Dermis blood vessel endothelial cell (primary cell): ENCODE measurements at places on chromosomes 5 and 9.

- peak; percentile 70 for DNase-seq
Measured at GRCh38 chr5:60677850-60678664, 21.9 kb downstream of the DEPDC1B start.

DNA sequence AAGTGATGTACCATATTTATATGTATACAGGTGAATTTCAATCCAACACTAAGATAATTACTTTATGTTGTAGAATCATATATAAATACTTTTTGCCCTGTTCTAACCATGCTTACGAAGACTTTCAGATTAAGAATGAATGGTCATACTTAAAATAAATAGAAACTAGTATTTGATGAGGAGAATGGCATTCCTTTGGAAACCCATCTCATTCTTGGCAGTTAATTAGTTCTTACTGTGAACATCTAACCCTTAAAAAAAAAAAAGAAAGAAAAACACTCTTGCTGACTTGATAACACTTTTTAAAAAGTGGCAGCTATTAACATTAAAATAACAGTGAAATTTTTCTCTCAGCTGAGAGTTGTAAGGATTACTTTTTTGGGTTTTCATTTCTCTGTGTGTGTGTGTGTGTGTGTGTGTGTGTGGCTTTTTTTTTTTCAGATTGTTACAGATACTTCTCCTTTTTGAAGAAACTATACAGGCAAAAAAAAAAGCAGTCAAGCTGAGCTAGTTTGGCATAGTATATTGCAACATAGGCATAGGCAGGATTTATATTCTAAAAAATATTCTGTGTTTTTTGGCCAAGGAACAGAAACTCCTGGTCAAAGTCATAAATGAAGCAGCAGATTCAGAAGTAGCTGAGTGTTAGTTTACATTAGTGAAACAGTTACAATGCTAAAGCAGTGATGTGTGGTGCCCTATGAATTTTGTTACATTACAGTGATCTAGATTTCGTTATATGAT lies 163.5 kb downstream of the CD180 start:
- no peak for DNase-seq

GRCh38 chr5:28430565-28431178 lies 1392.3 kb upstream of the CDH9 start:
- DNase-seq, result no peak

DNA sequence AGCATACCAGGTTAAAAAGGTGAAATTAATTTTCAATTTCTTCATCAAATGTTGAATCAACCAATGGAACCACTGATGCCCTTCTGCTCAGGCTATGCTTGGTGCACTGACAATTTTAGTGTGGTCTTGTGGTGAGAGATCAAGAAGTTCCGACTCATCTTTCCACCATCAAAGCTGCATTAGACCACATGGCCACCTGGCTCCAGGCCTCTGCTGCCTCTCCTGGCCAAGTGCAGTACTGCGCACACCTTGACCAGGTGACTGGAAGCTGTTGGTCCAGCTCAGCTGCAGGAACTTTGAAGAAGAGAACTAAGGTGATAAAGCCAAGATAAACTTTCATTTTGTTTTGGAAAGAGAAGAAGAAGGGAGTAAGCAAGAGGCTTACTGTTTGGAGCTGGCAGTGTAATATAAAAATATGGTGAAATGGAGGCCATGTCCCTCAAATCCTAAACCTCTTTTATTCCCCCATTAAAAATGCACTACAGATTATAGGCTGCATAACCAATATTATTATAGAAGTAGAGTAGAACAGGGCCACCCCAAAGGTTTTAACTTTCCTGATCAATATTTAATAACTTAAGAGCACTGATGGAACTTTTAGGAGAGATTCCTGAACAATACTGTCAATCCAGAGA lies 315.5 kb upstream of the C9orf72 start:
- peak; percentile 0 for DNase-seq

DNA sequence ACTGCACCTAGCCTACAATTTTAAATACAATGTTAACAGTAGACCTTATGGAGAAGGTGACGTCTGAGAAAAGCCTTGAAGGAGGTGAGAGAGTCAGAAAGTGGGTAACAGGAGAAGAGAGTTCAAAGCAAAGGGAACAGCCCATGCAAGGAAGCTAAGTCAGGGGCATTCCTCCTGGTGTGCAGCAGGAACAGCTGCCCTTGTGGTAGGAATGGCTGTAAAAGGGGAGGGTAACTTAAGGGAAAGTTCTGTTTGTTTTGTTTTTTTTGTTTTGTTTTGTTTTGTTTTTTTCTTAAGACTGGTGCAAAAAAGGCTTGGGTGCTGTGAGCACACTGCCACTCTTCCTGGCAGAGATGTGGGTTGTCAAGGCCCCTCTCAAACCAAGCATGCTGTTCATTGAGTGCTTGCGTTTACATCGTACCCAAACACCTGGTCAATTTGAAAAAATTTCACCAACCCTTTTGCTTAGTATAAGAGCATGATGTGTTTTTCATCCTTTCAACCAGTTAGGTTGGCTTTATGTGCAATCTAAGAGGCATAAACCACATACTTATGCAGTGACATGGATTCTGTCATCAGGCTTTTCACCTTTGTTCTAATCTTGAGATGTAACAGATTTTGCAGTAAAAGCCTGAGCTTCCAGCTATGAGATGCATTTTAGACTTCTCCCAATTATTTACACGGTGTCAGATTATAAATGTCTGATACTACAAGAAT lies 279.7 kb downstream of the GLIS3 start:
- DNase-seq, result no peak

GRCh38 chr5:107012371-107012770 lies 658.4 kb downstream of the EFNA5 start:
- no peak for DNase-seq

- DNase-seq, result no peak
Measured at GRCh38 chr5:179923436-179923835, 15.7 kb upstream of the TBC1D9B start.

DNA sequence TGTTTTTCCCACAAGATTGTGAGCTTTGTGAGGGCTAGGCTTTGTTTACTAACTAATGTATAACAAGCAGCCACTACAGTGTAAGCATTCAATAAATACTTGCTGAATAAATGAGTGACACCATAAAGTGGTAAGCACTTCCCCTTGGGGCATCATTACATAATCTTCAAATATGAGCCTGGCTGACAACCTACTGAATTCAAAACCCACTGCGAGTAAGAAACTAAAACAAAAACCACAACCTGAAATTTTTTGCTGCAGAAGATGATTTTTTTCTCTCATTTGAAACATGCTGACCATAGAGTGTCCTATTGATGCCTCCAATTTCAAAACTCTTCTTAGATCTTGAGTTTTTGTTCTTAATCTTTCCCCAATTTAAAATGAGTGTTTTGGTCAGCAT lies 331.3 kb upstream of the CCNG1 start:
- DNase-seq, result no peak

- no peak for DNase-seq
Measured at GRCh38 chr9:69645488-69645887, 26.7 kb downstream of the APBA1 start.
